ENCODE measurements at places on chromosomes 2 and 18.

DNA sequence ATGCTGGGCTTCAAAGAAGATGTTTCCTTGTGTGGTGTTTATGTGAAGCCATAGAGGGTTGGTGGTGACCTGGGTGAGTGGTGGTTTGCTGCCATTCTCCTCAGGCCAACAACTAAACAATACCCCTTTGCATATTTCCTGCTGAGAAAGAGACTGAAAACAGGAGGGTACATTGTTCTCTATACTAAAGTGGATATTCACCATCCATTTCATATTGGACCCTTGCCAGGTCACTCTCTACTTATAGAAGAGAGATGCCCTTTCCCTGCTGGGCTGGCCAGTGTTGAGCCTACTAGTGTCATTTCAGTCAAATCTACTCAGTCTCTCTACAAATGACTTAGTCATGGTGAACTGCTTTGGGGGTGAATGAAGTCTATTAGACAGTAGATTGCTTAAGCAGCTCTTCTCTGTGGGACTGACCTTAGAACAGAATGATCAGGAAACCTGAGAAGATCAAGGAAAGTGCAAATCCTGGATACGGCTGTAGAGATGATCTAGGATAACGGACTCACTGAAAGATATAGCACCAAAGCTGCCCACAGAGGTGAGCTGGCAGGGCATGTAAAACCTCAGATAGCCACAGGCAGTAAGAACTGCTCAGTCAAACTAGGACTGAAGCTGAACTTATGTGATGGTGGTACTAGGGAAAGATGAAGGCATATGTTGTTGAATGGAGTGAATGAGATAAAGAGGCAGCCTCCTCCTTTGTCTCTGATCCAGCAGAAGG, 154.9 kb downstream of the MYO3B start:
- no peak for DNase-seq

DNA sequence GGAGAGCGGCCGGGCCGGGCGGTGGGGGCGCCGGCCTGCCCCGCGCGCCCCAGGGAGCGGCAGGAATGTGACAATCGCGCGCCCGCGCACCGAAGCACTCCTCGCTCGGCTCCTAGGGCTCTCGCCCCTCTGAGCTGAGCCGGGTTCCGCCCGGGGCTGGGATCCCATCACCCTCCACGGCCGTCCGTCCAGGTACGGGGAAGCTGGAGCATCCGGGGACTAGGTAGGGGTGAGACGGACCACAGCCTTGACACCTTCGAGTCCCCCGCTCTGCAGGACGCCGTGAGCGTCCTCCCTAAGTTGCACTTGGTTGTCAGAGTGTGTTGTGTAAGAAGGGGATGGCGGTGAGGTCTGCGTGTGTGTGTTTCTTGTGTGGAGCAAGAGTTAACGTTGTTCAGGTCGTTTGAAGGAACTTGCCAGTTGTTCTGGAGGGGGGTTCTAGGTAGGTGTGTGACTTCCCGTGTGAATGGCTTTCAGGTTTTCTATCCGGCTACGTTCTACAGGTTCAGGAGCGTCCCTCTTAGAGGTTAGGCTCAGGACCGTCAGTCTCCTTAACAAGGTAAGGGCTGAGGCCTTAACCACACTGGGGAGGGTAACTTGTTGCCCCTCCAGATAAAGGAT, 393 bp downstream of the IL1R1 start:
- DNase-seq, result peak; percentile 34

DNA sequence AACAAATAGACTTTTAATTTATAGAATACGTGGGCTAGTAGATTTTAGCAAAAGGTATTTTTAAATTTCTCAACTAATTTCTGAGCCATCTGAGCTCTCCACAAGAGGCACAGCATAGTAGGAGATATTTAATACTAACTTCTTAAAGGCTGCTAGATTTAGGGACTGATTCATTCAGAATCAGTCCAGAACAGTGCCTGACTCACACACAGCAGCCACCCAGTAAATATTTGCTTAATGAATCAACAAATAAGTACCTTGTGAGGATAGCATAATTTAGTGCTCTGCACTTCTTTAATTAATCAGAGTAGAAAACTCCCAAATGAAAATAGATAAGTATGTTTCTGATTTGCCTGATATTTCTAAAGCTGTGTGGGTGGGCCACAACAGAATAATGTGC, 35.6 kb upstream of the SYT4 start:
- DNase-seq, result no peak

GRCh38 chr2:72914589-72915319, 2.6 kb upstream of the EMX1 start:
- no peak for DNase-seq

DNA sequence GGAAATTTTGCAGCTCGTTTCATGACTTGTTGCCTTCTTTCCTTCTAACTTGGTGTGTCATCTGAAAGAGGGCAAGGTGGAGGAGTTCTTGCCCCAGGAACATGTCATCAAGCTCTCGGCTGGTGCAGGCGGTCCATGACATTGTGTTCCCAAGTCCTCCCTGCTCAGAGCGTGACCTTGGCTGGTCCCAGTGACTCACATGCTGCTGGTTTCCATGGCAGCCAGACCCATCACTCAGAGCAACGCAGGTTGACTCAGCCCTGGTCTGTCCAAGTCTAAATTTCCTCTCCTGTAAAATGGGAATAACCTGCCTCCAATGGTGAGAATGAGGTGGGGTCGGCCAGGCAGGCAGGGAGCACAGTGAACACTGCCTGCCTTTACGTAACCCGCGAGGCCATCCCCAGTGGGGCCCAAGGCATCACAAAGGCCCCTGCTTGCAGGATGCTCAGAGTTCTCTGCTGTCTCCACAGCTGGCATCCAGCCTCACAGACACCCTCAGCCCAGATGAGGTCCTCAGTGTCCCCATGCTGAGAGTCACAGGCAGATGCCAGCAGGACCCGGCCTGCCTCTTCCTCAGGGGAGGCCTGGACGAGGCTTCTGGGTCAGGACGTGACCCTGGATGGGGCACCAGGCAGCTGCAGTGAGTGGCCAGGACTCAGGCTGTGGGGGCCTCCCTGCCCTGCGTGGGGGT, 143.7 kb downstream of the TPO start:
- peak; percentile 71 for DNase-seq

DNA sequence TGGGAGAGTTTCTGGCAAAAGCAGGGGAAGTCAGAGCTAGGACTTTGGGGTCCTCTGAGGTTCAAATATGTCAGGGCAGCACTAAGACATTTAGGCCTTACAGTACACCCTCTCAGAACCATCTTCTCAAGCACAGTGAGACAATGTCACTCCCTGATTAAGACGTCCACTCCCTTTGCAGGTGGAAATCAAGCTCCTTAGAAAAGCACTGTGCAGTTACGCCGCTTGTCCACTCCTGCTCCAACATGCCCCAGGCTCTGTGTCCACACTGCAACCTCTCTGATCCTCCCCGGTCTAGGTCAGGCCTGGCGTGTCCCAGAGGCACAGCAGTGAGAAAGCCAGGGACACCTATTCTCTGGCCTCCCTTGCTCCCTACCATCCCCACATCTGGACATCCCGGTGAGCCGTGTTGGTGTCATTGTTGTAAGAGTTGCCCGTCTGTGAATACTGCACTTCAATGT, 528.6 kb upstream of the ID2 start:
- DNase-seq, result no peak

- no peak for DNase-seq
Measured at GRCh38 chr18:5284808-5285207, 10.7 kb downstream of the ZBTB14 start.

- peak; percentile 0 for DNase-seq
Measured at GRCh38 chr2:147884830-147885229, 40.0 kb downstream of the ACVR2A start.

DNA sequence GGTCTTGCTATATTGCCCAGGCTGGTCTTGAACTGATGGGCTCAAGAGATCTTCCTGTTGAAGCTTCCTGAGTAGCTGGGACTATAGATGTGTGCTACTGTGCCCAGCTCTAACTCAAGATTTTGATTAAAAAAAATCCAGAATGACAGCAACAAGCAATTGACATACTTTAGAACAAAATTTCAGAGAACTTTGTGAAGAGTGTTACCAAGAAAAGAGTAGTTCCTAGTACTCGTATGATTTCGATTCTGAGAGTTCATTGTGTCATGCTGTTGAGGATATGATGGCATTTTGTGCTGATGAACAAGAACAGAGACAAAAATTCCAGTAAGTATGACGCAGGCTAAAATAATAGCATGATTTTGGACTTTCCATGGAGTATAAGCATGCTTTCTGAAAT, 90.2 kb upstream of the TWSG1 start:
- DNase-seq, result no peak

- DNase-seq, result peak; percentile 87
Measured at GRCh38 chr2:40281021-40281940, 170.6 kb downstream of the SLC8A1 start.

DNA sequence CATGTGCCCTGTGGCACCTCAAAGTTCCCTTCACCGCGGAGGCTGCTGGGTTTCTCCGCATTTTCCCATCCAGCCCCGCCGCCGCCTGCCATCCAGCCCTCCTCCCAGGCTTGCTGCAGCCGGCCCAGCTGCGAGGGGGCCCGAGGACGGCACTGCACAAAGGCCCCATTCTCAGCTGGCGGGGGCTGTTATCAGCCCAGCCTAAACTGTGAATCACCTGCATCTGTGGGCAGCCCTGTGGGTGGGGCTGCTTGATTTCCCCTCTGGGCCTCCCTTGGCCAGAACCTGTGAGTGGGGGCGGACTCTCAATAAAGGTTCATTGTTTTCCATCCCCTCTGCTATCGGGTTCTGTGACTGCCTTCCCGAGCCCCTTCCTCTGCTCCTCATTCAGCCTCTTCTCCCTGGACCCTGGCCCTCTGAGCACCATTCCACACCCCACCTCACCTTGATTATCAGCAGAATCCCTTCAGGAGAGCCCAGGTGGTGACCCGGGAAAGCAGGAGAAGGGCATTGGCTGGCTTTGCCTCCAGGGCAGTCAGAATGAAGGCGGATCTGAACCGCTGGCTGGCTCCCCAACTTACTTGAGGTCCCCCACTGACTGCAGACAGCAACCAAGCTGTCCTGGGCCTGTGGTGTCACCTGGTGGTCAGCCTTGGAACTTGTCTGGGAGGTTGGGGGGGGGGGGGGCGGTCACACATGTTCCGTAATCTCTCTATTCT, 204.5 kb downstream of the ZFP36L2 start:
- no peak for DNase-seq

DNA sequence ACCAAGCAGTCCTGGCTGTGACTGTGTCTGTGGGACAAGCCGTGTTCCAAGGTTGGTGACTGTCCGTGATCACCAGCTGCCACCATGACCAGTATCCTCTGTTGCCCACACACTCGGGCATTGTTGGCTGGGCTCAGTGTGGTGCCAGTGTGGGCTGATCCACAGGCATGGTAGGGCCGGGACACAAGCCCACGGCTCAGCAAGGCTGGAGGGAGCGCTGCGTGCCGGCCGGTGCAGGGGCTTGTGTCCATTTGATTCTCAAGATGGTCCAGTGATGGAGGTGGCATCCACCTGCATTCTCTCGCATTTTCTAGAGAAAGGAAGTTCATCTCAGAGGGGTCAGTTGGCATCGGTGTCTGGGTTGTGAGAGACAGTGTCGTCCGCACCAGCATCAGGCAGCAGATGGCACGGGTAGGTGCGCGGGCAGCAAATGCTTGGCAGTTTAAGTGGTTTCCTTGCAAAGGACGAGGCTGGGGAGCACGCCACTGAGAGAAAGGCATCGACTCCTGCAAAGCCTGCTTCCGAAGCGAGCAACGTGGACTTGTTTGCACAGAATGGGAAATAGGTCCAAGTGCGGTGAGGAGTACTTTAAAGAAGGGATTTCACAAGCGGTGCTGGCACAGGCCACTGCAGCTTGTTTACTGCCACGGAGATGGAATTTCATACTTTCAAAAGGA, 20.9 kb downstream of the TWIST2 start:
- DNase-seq, result peak; percentile 42

DNA sequence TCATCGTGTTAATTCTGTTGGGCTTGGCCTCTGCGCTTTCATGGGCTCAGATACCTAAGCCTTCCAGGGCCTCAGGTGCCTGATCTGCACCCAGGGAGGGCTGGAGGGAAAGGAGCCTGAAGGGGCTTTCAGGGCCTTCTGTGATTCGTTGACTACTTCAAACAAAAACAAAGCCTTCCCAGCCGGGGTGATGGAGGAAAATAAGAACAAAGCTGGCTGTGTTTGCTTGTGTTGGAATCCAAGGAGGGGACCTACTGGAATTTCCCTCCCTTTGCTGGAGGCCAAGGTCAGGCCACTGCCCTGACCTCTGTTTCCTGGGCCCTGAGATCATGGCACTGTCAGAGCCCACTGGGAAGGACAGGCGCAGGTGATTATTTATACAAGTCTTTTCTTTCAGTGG, 135.3 kb downstream of the KLHL29 start:
- DNase-seq, result no peak

GRCh38 chr2:144771348-144771747, 251.4 kb upstream of the ZEB2 start:
- no peak for DNase-seq

DNA sequence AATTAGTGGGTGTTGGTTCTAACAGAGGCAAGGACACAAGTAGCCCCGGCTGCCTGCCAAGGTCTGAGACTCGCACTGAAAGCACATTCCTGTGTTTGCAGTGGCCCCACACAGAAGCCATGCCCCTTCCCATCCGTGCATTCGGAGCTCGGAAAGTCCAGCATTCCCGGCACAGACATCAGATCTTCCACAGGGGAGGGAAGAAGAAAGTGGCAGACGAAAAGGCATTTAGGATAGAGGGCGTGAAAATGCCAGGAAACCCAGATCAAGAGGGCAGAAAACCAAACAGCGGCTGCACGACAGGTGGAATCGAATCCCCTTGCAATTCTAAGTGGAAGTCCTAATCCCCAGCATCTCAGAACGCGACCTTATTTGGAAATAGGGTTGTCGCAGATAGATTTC, 105.5 kb upstream of the ASB18 start:
- no peak for DNase-seq

DNA sequence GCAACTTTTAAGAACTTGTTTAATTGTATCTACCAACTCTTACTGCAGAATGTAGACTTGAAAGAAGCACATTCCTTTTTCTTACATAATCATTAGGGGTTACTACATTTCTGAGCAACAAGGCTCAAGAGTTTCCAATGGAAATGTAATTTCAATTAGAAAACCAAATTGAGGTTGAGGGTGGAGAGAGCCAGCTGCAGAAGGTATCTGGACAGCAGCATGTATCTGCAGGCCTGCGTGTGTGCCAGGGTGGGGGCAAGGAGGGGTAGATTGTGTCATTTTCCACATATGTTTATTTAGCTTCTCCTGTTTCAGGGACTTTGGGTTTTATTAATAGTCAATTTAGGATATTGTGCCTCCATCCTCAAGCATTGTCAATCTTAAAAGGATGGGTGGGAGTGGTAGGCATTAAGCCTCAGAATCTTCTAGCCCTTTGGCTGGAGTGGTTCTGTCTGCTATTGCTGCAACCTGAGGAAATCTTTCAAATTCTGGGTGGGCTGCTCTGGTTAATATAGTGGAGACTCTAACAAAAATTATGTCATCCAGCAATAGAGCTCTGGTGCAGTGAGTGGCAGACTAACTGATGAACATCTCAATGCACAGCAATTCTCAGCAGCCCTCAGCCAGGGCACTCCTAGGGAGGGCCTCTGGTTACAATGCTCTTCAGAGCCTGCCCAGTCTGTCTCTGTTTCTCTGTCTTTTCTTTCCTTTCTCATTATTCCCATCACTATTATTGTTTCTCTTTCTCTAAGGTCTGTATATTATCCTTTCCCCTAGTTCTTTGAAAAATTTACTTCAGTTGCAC, 151.4 kb downstream of the RPIA start:
- no peak for DNase-seq

- no peak for DNase-seq
Measured at GRCh38 chr2:221533299-221533698, 38.8 kb downstream of the EPHA4 start.

- DNase-seq, result peak; percentile 92
Measured at GRCh38 chr2:42010743-42011298, 37.0 kb upstream of the PKDCC start.

GRCh38 chr2:7577769-7578168, 660.6 kb downstream of the RNF144A start:
- no peak for DNase-seq
